ENCODE measurements at places on chromosomes 3 and 15.

DNA sequence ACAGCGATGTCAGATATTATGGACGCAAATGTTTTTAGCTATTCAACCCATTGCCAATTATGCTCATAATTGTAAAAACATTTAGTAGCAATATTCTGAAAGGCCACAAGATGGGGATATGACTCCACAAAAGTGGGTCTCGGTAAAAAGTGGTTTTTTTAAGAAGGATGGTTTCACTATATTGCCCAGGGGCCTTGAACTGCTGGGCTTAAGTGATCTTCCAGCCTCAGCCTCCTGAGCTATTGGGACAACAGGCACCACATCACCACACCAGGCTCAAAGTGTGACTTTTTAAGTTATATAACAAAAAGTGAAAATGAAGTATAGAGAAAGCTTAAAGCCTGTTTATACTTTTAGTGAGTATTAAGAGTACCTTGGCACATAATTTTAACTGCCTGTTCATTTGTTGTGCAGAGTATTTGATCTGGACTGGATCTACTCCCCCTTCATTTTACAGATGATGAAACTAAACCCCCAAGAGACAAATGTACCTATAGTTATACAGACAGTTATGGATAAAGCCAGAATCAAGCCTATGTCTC is 9.4 kb downstream of the NAA50 start:
- DNase-seq = no peak

DNA sequence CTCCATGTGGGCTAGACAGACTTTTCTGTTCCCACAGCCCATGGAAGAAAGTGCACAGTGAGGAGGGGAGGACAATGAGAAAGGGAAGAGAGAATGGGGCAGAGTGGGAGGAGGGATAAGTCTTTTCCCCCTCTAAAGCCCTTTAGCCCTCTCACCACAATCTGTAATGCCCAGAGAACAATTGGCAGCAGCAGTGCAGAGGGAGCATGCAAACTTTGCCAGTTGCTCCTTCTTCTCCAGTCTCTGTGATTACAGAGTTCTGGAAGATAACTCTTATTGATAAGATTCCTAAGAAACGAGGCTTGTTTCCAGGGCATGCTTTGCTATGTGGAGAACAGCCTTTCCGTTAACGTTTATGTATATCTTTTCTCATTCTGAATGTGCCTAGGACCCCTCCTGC is 50.0 kb upstream of the FMN1 start:
- no peak for DNase-seq

DNA sequence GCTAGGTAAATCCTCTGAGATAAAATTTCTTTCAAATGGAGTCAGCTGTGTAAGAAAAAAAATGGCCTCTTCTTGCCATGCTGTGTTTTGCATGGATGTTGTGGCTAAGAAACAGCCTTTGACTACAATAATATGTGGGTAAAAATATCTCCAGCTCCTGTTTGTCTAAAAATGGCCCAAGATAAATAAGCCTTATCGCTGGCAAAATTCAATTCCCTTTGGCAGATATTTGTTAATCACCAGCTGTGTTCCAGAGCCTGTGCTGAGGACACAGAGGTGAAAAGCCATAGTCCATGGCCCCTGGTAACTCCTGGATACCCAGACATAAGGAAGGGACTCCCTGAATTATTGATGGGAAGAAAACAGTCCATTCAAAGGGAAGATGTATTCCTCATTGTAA is 15.3 kb upstream of the RAMAC start:
- DNase-seq = no peak

- DNase-seq = no peak
Observed at GRCh38 chr3:141366285-141367037, 1.8 kb upstream of the ZBTB38 start.

DNA sequence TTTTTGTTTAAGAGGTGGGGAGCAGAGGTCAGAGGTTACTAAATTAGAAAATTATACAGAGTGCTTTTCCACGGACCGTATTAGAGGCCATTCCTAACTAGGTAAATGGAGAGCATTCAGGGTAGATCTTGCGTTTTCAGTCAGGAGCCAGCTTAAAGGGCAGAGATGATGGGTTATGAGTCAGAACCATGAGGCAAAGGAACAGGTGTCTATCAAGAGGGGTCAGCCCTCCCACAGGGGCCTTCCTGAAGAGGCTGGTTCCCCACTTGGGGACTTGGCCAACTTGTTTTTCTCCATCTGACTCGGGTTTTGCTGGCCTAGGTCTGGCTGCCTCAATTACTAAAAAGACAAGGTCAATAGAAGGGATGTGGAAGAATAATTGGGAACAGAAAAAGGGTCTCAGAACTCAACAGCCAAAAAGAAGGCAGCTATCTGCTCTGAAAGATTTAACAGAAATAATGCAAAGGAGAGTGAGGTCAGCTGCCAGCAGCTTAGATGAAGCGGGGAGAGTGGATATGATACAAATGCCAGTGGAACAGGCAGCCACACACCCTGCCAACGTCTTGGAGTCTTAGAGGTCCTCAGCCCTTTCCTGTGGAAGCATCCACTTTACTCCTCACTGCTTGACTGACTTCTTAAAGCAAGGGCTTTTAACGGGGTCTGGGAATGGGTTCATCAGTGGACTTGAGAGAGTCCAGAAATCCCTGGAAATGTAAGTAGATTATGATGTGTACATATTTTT is 17.6 kb downstream of the MTMR14 start:
- DNase-seq = no peak

DNA sequence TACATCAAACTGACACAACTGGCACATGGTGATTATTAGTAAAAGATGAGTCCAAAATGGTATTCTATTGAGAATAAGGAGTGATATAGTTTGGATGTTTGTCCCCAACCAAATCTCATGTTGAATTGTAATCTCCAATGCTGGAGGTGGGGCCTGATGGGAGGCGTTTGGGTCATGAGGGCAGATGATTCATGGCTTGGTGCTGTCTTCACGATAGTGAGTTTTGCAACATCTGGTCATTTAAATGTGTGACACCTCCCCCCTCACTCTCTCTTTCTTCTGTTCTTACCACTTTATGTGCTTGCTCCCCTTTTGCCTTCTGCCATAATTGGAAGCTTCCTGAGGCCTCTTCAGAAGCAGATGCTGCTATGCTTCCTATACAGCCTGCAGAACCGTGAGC is 90.6 kb downstream of the RSL24D1 start:
- no peak for DNase-seq
